Activated naive CD4-positive, alpha-beta T cell treated with anti-CD3 and anti-CD28 coated beads, Interleukin-2, amount 50 U/mL, for 72 hours (primary cell): ENCODE measurements at places on chromosomes 4 and X. TPM values are rescaled to one million over a fixed set of nuclear protein-coding genes. Genes with fewer than 3 reads are reported as not detected.

The NUDT11 gene
- 1.3 TPM for total RNA-seq

The ARMCX4 gene
- 7.6 TPM for total RNA-seq

The DIPK2B gene
- 0.29 TPM for total RNA-seq

The MAGT1 gene
- 39.5 TPM for total RNA-seq

The LIMCH1 gene
- total RNA-seq = not detected

The CLDN2 gene
- not detected for total RNA-seq

The FAM241A gene
- 2.6 TPM for total RNA-seq

The XAGE1A gene
- total RNA-seq = not detected

The LDOC1 gene
- 7.1 TPM for total RNA-seq

The CXCL1 gene
- total RNA-seq = not detected

DNA sequence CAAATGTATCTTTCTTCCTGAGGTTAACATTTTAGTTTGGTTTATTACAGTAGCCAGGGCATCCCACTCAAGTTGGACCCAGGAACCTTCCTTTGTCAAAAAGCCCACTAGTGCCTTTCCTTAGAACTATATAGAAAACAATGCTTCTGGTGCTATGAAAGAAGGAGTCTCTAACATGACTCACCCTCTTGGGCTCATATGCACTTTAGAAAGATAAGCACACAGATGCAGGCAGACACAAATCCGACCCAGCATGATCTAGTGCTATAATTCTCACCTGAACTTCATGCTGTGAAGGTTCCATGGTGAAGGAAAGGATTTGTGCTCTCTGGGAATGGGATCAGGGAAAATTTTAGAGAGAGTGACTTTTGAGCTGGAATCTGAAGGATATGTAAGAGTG, 289.4 kb downstream of the ANKRD50 start:
- DNase-seq = no peak

GRCh38 chr4:15294202-15294601, 133.6 kb upstream of the C1QTNF7 start:
- no peak for DNase-seq

- DNase-seq = no peak
These were observed 60.4 kb upstream of the HPF1 start for GRCh38 chr4:169818063-169818679.

DNA sequence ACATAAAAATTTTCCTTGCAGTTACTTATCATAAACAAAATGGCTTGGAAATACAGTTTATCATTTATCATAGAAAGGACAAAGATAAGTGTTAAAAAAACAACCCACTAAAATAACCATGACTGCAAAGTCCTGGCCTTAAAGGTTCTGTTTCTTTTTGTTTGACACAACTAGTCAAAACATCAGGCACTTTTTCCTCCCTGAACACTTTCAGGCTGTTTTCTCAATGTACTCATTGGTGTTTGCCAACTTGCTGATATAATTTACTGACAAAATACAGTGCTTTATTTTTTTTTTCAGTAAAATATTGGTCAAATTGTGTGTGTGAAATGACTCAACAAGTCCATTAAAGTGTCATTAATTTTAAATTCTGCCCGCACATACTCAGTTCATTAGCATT, 156.6 kb downstream of the ADGRL3 start:
- no peak for DNase-seq

GRCh38 chr4:149885896-149886295, 70.3 kb upstream of the IQCM start:
- DNase-seq = no peak

DNA sequence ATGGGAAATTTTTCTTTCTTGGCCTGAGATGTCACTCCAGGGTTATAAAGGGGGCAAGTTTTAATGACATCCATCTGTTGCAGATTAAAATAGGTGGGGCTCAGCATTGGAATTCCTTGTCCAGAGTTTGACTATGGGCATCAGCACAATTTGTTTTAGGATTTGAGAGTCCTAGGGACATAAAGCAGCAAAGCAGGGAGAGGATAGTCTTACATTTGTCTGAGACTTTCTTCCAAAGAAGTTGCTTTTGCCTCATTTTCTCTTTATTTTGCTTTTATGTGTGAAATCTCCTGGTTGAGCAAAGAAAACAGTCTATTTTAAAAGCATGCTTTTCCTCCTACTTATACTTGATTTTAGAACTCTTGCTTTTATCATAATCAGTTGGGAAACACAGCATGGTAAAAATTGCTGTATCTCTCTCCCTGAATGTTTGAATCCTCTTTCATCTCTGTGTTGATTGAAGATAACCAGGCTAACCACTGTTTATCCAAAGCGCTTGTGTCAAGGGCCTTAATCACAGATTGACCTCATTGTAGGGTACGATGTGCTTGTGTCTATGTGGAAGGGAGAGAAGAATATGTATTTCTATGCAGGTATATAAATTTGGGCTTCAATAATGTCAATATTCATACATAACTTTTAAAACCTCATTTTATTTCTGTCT, 121.5 kb downstream of the ANK2 start:
- no peak for DNase-seq

GRCh38 chrX:115952417-115953092, 218.0 kb upstream of the AGTR2 start:
- DNase-seq = no peak
